ENCODE measurements at places on chromosomes 13 and 19.
A peak's percentile ranks its signal among the peaks of the same experiment; 100 is the strongest.

GRCh38 chr19:42290523-42291434 is 11.2 kb upstream of the PRR19 start:
- no peak for DNase-seq

- no peak for DNase-seq
Observed at GRCh38 chr13:32829269-32829668, 187.0 kb upstream of the KL start.

GRCh38 chr19:18109733-18110608 is 12.4 kb downstream of the MAST3 start:
- peak; percentile 44 for DNase-seq

- no peak for DNase-seq
Observed at GRCh38 chr13:86383561-86383960, 584.3 kb upstream of the SLITRK6 start.

DNA sequence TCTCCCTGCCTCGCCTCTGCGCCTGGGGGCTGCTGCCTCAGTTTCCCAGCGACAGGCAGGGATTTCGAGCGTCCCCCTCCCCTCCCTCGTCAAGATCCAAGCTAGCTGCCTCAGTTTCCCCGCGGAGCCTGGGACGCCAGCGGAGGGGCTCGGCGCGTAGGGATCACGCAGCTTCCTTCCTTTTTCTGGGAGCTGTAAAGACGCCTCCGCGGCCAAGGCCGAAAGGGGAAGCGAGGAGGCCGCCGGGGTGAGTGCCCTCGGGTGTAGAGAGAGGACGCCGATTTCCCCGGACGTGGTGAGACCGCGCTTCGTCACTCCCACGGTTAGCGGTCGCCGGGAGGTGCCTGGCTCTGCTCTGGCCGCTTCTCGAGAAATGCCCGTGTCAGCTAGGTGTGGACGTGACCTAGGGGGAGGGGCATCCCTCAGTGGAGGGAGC is 722 bp upstream of the ICAM1 start:
- DNase-seq = no peak

DNA sequence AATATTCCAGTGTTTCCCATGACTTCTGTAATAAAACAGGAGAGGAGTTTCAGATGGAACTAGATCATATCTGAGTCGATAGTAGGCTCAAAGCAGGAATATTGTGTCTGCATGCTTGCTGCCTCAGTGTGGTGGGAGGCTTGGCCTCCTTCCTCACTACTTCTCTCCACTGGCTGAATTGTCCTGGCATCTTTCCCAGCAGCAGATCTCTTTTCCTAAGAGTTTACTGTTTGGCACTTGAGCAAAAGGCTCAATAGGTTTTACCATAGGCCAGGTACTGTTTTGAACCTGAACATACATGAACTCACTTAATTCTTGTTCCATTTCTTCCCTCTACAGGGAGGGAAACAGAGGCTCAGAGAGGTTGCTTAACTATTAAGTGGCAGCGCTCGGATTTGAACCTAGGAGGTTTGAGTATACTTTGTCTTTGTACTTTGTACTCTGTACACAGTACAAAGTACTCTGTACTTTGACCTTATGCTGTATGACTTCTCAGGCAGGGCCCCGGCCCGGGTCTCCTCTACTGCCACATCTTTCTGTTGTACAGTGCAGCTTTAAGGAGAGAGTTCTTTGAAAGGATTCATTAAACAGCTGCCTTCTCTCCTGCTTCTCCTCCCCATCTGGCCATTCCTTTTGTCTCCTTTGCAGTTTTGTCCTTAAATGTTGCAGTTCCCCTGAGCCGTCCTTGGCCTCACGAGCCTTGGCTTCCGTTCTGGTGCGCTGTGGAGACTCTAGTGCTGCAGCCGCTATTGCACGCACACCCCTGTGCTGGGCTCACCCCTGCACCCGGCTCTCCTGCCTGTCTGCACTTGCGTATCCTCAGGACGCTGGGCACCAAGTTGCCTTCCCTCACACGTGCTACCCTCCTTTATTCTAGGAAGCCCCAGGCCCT is 8.1 kb downstream of the B3GLCT start:
- no peak for DNase-seq

DNA sequence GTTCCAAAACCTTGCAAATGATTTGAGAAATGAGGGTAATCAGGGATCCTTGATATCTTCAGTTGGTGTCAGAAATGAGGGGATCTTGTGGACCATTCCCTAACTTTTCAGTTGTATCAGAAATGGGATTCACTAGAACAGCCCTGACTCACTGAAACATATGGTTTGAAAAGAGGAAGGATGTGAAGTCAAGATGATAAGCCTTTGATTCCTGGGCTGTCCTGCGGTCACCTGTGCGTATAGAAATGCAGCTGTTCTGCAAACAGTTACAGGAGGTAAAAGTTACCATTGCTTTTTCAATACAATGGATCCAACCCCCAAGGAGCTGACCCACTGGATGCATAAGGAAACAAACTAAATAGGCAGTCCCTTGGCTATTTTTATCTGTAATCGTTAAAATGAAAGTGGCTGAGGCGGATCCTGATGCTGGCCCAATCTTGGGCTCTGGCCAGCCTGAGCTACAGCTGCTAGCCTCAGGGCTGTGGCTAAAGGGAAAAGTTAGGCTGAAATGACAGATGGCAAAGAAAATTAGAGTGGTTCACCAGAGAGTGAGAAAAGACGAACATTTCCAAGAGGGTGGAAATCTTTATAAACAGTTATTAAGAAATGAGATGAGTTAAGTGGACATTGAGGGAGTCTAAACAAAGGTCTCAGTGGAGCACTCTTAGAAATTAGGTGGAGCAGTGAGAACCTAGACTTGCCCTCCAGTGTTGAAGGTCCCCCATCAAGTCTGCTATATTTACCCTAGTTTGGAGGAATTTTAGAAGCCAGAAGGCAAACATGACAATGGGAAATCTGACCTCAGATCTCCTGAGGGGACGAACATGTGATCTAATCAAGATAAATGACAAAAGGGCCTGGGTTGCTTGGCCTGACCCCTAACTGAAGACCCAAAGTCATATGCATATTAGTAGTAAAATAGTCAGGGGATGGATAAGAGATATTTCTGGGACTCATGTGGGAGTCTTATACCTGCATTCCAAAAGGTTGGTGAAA is 7.6 kb downstream of the SIGLECL1 start:
- peak; percentile 0 for DNase-seq

All from C1 segment of cervical spinal cord (tissue), 14 donors.